ENCODE measurements at places on chromosomes 3 and 15. TPM values are rescaled to one million over a fixed set of nuclear protein-coding genes. Genes with fewer than 3 reads are reported as not detected.

GRCh38 chr3:51696954-51697353, 9.9 kb upstream of the GRM2 start:
- no peak for DNase-seq

DNA sequence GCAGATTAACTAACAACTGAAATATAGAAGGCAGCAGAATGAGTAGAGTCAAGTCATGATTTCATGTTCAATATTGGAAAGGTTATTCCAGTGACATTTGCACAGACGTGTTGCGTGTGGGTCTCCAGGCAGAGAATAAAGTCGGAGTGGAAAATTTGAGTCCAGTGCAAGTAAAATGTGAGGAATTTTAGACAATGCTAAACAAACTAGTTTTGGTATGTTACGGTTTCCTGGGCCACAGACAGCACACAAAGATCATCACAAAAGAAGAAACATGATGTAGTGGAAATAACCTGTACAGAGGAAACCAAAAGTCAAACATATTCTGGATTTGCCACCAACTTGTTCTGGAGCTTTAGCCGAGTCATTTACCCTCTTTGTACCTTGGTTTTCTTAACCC, 367 bp downstream of the OR4F6 start:
- DNase-seq, result no peak

STRIT1 gene
- 24.2 TPM for polyA plus RNA-seq

LNP1 gene
- polyA plus RNA-seq, result 6.1 TPM

- DNase-seq, result no peak
These were observed 37.1 kb upstream of the SLC4A7 start for GRCh38 chr3:27521179-27521871.

SYNPR gene
- polyA plus RNA-seq, result not detected

DNA sequence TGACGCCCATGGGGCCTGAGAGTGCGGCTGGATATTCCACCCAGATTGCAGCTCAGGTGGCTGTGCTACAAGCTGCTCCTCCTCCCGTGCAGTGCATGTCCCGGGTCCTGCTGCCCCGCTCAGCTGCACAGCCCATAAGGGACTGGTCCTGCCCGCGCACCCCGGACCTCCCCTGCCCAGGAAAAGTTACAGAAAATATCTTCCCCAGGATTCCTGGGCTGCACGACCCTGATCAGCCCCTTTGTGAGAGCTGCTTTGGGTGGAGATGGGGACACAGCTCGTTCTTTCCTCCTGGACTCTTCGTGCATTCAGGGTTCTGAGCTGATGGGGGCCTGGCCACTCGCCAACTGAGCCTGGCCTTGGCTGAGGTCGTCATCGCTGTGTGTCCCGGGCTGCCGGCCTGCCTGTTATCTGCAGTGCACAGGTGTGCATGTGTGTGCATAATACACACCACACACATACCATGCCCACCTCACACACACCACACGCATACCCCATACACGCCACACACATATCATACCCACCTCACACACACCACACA, 28.8 kb downstream of the APBA2 start:
- DNase-seq, result no peak

- DNase-seq, result no peak
These were observed 22.3 kb upstream of the P2RY13 start for GRCh38 chr3:151351648-151352047.

GRCh38 chr15:41982133-41982930, 10.0 kb upstream of the EHD4 start:
- no peak for DNase-seq

GRCh38 chr15:71934446-71934845, 124.1 kb downstream of the NR2E3 start:
- no peak for DNase-seq

DNA sequence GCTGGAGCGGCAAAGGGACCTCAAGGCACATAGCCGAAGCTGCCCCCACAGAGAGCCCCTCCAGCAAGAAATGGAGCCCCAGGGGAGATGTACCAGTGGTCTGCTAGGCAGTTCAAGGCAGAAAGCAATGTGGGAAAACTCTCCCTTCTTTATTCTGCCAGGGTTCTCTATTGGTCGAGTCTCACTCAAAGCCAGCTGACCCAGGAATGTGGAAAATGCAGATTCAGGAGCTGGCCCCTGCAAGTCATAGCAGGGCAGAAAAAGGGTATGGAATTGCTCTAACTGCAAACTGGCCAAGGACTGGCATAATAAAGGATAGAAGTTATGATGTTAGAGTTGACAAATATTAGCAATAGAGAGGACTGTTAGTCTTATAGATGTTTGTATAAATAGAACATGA, 4.0 kb upstream of the TOPAZ1 start:
- DNase-seq, result no peak

DNA sequence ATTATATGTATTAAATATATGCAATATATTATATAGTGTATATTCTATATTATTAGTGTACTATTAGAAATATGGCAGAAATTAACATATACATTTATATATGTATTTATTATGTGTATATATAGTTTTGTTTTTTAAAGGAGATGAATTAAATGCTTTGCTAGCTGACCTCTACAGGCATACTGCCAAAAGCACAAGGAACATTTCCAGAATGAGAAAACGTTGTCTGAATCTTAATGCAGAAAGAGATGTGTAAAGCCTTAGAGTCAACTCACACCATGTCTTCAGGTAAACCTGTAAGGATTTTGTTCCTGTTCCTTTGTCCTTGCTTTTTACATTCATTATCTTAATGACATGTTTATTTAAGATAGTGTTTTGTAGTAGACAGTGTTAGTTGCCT, 111.9 kb downstream of the ST8SIA2 start:
- no peak for DNase-seq

LRRK1 gene
- 6.1 TPM for polyA plus RNA-seq

GRCh38 chr3:67401921-67402320, 252.5 kb downstream of the SUCLG2 start:
- DNase-seq, result no peak

GRCh38 chr3:14145236-14145635, 20.4 kb downstream of the TMEM43 start:
- no peak for DNase-seq

GRCh38 chr15:101313041-101313761, 18.2 kb upstream of the SNRPA1 start:
- DNase-seq, result no peak

RAB6B gene
- 9.7 TPM for polyA plus RNA-seq

- no peak for DNase-seq
These were observed 112.7 kb downstream of the FEZF2 start for GRCh38 chr3:62260655-62261054.

DNA sequence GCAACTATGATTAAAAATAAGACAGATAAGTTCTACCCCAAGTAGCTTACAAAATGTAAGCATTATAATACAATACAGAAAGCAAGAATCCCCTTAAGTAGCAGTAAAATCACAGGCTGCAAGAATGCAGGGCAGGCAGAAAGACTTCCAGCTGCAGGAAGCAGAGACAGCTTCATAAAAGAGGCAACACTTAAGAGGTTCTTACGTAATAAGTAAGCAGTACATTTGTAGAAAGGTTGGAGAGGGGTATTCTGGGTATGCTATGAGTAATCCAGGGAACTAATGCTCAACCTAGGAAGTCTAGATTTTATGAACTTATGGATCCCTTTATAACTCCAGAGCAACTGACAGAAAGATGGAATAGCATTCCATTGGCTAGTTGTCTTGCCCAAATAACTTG, 151.6 kb downstream of the IL5RA start:
- peak; percentile 8 for DNase-seq

POU1F1 gene
- not detected for polyA plus RNA-seq

- DNase-seq, result no peak
These were observed 11.2 kb downstream of the PPCDC start for GRCh38 chr15:75034615-75035014.

GRCh38 chr3:81799403-81799802, 38.0 kb upstream of the GBE1 start:
- DNase-seq, result no peak

- no peak for DNase-seq
These were observed 124.5 kb downstream of the TLE3 start for GRCh38 chr15:69973102-69973714.

- DNase-seq, result no peak
These were observed 293.8 kb downstream of the PTPRG start for GRCh38 chr3:61855211-61855610.

GRCh38 chr3:54713455-54713854, 214.4 kb downstream of the LRTM1 start:
- no peak for DNase-seq

CNTN4 gene
- polyA plus RNA-seq, result 2.6 TPM
